Naive thymus-derived CD8-positive, alpha-beta T cell (primary cell): ENCODE measurements at places on chromosomes 7 and 10. TPM values are rescaled to one million over a fixed set of nuclear protein-coding genes. Genes with fewer than 3 reads are reported as not detected.

GRCh38 chr7:12847001-12847400 is 159.6 kb downstream of the ARL4A start:
- H3K27ac ChIP-seq: no peak overlapping the region
- peaks cover 7% of the 10 kb centered on the region for H3K36me3 ChIP-seq
- no peak overlapping the region for H3K4me3 ChIP-seq

The ASAH2 gene
- 4.3 TPM for total RNA-seq

The TMEM106B gene
- total RNA-seq: 49.3 TPM

The NEBL gene
- total RNA-seq: 0.26 TPM
